ENCODE measurements at places on chromosomes 5 and 9.

DNA sequence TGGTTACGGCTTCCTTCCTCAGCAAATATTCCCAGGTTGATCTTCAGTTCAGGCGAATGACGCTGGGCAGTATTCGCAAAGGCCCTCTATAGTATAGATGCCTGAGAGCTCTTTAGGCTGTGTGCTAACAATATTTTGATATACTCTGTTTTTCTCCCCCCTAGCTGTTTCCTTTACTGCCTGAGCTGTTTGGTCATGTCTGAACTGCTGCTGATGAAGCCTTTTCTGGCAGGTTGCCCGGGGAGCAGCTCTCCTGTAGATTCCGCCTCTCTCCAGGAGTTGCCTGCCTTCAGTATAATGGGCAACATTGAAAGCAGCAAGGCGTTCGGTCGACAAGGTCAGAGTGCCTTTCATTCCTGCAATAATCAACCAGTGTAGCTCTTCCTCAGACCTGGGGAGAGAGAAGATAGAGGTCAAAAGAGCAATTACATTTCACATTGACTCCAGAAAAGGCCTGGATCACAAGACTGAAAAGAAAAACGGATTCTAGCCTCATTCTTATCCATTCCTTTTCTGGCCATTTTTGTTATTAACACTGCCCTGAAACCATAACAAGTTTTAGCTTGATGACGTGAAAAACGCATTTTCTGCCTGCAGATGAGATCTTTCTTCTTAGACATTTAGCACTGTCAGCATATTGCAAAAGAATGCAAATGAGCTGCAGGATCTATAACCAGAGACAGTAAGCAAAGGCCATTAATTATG, 60.1 kb upstream of the ZNF608 start:
- DNase-seq: no peak

DNA sequence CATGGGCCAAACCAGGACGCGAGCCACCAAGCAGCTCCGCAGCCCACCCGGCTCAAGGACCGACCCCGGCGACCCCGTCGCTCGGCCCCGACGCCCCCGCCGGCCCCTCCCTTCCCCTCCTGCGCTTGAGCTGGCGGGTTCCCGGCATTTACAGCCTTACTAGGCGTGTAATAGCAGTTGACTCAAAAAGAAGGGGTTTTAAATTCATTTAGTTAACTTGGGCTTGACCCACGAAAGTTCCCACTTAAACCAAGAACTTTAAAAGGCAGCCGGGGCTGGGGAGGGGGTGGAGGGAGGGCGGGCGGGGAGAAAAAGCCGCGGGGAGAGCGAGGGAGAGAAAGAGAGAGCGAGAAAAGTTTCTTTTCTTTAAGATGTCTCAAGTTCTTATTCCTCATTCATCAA, 636 bp downstream of the PRDM12 start:
- no peak for DNase-seq

GRCh38 chr5:157519579-157520253, 55.9 kb downstream of the ADAM19 start:
- no peak for DNase-seq

GRCh38 chr9:12274577-12274976, 418.6 kb upstream of the TYRP1 start:
- no peak for DNase-seq

DNA sequence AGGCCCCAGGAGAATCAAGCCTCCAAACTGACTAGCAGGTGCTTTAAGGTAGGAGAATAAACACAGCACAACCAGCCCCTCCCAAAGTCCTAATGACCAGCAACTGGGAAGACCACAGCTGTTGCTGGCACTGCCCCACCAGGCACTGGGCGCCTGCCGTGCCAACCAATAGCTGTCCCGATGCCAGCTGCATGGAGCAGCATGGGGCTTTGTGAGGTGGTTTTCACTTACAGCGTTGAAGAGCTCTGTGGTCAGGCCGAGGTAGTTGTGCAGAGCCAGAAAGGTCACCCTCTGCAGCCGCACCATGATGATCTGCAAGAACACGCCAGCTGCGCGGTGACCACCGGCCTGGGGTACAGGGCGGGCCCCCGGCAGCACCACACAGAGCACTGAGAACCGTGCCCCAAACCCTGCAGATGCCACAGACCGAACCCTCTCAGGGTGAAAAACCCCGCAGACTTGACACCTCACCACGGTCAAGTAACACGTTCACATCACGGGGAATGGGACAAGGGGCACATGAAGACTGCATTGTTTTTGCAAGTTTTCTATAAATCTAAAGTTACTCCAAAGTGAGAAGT, 28.7 kb downstream of the PNPLA7 start:
- DNase-seq: no peak

DNA sequence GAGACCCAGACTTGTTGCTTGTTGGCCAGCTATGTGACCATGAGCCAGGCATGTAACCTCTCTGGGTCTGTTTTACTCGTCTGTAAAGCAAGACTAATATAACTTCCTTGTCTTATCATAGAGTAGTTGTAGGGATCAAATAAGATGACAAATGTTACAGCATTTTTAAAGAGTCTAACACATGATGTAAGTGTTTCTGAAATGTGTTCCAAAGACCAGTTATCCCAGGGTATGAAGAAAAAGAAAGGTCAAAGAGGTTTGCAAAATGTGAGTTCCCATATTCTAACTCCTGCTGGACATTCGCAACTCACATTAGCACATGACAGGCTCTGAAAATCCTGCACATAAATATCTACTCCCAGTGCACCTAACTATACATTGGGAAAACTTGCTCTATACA, 28.5 kb upstream of the MATR3 start:
- no peak for DNase-seq

DNA sequence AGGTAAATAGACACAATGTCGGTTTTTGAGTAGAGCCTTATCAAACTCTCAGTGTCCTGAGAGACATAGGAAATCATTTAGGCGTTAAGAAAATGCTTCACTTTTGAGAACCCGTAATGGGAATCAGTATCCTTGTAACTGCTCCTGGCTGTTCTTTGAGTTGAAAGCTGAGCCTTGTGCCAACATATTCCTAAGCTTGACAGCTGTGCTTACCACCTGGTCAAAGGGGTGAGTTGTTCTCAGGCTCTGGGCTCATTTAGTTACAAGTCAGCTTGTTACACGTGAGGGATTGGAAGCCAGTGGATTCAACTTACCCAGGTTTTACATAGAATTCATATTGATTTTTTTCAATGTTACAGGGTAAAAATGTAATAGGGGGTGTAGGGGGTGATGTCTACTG, 145.9 kb downstream of the GABRB2 start:
- no peak for DNase-seq

DNA sequence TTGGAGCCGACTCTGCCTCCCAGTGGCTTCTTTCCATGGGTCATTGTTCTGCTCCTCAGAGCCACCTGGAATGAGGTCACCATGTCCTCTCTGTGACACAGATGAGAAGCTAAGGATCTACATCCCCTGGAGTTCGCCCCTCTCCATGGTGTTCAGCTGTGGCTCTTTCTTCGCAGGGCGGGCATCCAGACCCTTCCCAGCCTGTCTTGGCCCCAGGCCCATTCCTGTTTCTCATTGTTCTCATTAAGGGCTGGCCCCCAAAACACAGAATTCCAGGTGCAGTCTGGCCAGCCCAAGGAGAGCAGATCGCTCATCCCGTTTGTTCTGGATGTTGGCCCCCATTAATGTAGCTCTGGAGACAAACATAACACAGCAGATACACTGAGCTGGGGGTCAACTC, 66.4 kb upstream of the COL15A1 start:
- DNase-seq: no peak

GRCh38 chr9:93183663-93184431, at the start of gene WNK2:
TSS of gene WNK2 (plus strand) at chr9:93184139. CDS start at chr9:93184930, 791 bp downstream.
- DNase-seq: peak; percentile 66

DNA sequence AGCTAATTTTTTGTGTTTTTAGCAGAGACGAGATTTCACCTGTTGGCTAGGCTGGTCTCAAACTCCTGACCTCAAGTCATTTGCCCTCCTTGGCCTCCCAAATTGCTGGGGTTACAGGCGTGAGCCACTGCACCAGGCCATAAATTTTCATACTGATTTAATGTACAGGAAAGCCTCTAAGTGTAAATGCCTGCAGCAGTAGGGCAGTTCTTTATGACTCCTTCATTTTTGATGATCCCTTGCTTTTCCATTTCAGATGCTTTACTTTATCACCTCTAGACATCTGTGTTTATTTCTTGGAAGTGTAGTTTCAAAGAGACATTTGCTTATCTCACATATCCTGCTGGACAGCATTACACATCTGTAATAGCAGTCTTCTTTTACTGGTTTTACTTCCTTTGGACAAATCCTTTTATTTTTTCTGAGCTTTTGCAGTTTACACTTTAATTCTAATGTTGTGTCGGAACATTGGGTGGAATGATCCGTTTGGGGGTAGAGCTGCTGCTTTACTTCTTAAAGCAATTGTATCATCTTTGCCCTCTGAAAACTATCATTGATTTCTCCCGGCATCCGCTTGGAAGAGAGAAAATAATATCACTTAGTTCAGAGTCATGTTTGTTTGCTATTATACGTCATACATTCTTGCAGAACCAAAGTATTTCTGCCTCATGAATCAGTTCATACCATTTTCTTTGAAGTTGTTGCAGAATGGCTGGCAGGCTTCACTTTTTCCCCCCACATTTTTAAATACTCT, 36.0 kb downstream of the SCGB3A1 start:
- no peak for DNase-seq

- DNase-seq: no peak
These were observed 29.5 kb downstream of the TGFBI start for GRCh38 chr5:136058039-136058971.

- no peak for DNase-seq
These were observed 52.4 kb downstream of the FBXW11 start for GRCh38 chr5:171953860-171954701.

GRCh38 chr9:35690294-35690613, 529 bp upstream of the TPM2 start:
- DNase-seq: no peak

DNA sequence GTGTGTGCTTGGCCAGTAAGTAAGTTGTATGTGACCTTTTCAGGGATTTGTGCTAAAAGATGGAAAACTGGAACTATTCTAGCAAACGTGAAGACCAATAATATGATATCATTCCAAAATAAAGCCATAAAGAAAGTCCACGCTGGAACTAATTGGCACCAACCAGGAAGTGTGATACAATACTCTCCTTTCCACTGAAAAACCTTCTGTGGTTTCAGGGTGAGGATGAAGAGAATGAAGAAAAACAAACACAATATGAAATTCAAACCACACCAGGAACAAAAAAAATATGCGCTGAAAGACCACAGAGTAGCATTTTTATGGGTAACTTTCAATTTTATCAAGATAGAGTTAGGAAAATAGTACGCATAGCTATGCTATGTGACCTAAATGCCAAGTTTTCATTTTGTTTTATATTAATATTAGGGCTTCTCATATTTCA, 105.8 kb downstream of the EFNA5 start:
- DNase-seq: no peak

GRCh38 chr5:45687701-45688100, 8.5 kb downstream of the HCN1 start:
- DNase-seq: no peak

- DNase-seq: no peak
These were observed 44.8 kb upstream of the CLK4 start for GRCh38 chr5:178671602-178672144.

GRCh38 chr9:706606-707459, 134.7 kb upstream of the DMRT1 start:
- peak; percentile 19 for DNase-seq

DNA sequence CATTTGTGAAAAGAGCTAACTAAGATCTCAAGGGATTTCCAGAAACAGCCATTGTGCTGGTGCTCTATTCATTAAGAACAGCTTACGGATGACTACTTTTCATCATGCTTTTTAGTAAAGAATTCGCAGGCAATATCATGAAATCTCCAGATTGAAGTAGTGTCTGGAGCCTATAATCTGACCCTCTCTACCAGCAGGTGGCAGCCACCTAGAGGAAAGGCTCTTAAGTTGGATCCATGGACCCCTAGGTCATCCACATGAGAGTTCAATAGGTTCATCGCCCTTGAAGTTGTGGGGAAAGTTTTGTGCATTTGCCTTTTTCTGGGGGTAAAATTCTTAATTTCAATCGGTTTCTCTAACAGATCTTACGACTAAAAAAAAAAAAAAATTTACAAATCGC, 82.3 kb downstream of the SLC1A3 start:
- no peak for DNase-seq

GRCh38 chr5:155616779-155617392, 603.3 kb downstream of the KIF4B start:
- DNase-seq: peak; percentile 37

DNA sequence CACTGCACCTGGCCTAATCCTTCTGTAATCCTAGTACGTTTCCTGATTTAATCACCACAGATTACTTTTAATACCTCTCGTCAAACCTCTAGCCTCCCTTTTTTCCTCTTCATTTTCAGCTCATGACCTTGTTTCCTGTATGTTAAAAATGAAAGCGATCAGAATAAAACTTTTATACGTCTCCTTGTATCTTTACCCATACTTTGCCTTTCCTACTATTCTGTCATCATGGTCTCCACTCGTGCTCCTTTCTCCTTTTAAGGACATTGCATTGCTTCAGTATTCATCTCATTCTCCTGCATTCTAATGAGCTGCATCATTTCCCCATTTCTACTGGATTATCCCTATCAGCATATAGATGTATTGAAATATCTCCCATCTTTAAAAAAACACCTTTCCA, 8.5 kb downstream of the CDC42SE2 start:
- DNase-seq: no peak

GRCh38 chr9:131394464-131395156, 724 bp downstream of the PRRC2B start:
- peak; percentile 66 for DNase-seq

DNA sequence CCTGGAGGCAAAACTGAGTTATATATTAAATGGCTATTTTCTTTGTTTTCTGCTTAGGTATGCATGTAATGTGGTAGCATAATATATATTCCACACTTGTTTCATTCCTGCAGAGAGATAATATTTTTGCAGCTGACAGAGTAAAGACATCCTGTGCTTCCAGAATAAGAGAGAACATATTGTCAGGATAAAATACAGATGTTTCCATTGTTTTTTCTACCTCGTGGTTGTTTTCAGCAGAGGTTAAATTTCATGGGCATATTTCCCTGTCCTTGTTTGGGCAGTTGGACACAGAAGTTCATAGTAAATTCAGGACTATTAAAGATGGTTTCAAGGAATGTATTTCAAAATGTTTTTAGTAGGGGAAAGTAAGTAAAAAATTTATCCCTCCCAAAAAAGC, 47.6 kb upstream of the MEGF10 start:
- no peak for DNase-seq

- DNase-seq: no peak
These were observed 33.3 kb downstream of the UBE2R2 start for GRCh38 chr9:33850267-33850629.

DNA sequence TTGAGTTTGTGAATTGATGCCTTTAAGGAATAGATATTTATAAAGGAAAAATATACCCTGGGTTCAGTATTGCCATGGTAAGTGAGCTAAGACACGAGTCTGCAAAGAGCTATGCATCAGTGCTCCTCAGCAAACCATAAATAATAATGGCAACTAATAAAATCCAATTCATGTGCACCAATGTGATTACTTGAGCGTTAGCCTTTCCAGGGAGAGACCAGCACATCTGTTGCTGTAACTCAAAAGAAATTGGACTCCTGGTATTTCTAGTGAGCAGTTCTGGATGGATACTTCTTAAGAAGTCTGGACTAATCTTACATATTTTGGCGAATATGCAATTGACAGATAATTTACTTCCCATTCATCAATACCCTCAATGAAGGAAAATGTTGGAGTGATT, 373.3 kb downstream of the ARHGEF28 start:
- DNase-seq: no peak
